ENCODE measurements at places on chromosomes 4 and X. TPM values are rescaled to one million over a fixed set of nuclear protein-coding genes. Genes with fewer than 3 reads are reported as not detected.

DNA sequence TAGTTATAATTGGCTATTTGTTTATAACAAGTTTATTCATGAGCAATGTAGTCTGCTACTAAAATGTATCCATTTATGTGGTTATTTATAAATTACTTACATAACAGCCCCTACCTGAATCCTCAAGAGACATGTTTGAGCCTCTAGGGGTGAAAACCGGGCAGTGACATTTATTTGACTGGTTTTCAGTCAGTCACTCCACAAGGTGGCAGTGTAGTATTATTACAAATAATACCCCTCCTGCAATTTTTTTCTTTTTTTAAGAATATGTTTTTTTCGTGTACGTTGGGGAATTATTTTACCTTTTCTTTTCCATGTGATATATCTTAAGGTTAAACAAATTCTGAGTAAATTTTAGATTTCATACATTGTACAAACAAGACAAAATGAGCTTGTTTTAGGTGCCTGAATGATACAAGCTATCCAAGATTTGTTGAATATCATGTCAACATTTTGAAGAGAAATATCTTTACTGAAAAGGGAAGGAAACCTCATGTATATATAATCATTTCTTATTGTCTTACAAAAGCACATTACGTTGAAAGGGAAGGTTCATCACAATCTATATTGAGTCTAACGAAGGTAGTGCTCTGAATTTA is 598.7 kb upstream of the TECRL start:
- DNase-seq = no peak
- no peaks in the 10 kb centered on the region for H3K4me1 ChIP-seq
- H3K27ac ChIP-seq = no peak overlapping the region

GRCh38 chr4:126890383-126890782 is 742.4 kb upstream of the INTU start:
- H3K4me3 ChIP-seq = no peak overlapping the region
- no peak overlapping the region for H3K27ac ChIP-seq
- no peaks in the 10 kb centered on the region for H3K27me3 ChIP-seq

GRCh38 chrX:113510586-113510985 is 670.0 kb upstream of the AMOT start:
- no peaks in the 10 kb centered on the region for H3K4me1 ChIP-seq
- H3K4me3 ChIP-seq = no peak overlapping the region
- no peak for DNase-seq
- H3K36me3 ChIP-seq = no peaks in the 10 kb centered on the region
- peaks cover 6% of the 10 kb centered on the region for H3K27me3 ChIP-seq

DNA sequence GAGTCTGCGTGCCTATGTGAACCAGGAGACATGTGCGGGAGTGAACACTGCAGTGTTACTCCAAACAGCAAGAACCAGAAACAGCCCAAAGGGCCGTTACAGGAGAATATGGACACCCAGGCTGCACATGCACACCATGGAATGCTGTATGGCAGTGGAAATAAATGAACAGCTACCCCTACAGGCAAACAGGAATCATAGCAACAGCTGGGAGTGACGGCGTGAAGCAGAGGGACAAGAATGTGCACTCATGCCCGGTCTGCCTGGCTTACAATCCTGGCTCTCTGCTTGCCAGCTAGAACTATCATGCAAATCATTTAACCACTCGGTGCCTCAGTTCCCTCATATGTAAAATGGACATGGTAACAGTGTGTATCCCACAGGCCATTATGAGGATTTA is 16.6 kb downstream of the GPKOW start:
- H3K36me3 ChIP-seq = peaks cover 19% of the 10 kb centered on the region
- no peak overlapping the region for H3K27ac ChIP-seq
- H3K4me1 ChIP-seq = no peaks in the 10 kb centered on the region
- no peak for DNase-seq

DNA sequence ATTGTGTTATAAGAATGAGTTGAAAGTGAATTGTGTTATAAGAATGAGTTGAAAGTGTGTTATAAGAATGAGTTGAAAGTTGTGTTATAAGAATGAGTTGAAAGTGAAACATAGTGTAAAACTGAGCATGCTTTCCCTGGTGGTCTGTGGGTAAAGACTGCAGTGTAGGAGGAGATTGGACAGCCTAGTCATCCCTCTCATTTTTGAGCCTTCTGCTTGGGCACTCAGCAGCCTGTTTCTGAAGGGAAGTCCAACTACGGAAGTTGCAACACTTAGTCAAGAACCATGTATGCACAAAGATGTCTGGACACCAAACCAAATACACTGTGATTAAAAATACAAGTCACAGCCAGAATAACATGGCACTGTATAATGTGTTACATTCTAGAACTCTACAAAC is 72.6 kb downstream of the ANK2 start:
- H3K27ac ChIP-seq = no peak overlapping the region
- H3K4me3 ChIP-seq = no peak overlapping the region
- H3K36me3 ChIP-seq = no peaks in the 10 kb centered on the region
- H3K4me1 ChIP-seq = peaks cover 4% of the 10 kb centered on the region
- H3K27me3 ChIP-seq = no peaks in the 10 kb centered on the region

DNA sequence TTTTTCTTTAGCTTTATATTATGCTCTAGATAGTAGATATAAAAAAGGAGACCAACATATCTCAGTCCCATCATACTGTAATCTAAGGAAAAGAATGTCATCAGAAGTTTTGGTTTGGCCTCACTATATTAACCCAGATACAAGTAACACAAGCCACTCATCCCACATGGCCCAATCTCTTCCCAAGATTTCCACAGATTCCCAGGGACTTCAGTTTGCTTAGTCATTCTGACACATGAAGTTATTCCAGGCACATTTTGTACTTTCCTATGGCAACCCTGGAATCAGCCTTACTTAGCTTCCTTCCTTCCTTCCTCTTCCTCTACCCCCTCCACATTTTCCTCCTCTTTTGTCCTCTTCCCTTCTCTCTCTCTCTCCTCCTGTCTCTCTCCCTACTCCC is 21.7 kb upstream of the DCLK2 start:
- no peak for DNase-seq
- H3K36me3 ChIP-seq = no peaks in the 10 kb centered on the region
- H3K4me1 ChIP-seq = no peaks in the 10 kb centered on the region
- no peaks in the 10 kb centered on the region for H3K27me3 ChIP-seq
- H3K4me3 ChIP-seq = no peak overlapping the region
- H3K27ac ChIP-seq = no peak overlapping the region

GRCh38 chr4:90159193-90159592 is 32.0 kb downstream of the CCSER1 start:
- no peak for DNase-seq
- no peaks in the 10 kb centered on the region for H3K36me3 ChIP-seq
- no peak overlapping the region for H3K4me3 ChIP-seq
- no peaks in the 10 kb centered on the region for H3K27me3 ChIP-seq
- no peaks in the 10 kb centered on the region for H3K4me1 ChIP-seq
- no peak overlapping the region for H3K27ac ChIP-seq

Gene ZNF157
- total RNA-seq = not detected

Gene TKTL1
- 0.26 TPM for total RNA-seq

Gene STBD1
- total RNA-seq = 39.8 TPM
